ENCODE measurements at places on chromosomes 6 and 20.

DNA sequence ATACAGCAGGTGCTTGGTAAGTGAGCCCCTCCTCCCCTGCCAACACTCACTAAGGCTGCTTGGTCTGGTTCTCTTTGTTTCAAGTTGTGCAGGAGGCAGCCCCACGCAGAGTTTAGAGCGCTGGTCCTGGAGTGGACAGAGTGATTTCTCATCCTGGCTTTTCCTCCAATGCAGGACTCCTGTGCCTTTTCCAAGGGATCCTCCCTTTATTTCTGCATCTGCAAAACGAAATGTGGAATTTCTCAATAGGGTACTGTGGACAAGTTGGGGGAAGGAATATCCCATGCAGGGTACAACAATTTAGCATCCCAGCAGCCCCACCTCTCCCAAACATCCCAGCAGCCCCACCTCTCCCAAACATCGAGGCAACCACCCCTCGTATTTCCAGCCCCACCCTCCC is 30.6 kb upstream of the CCDC167 start:
- H3K27me3 ChIP-seq, result peaks cover 40% of the 10 kb centered on the region
- H3K36me3 ChIP-seq, result no peaks in the 10 kb centered on the region
- no peaks in the 10 kb centered on the region for H3K4me1 ChIP-seq

DNA sequence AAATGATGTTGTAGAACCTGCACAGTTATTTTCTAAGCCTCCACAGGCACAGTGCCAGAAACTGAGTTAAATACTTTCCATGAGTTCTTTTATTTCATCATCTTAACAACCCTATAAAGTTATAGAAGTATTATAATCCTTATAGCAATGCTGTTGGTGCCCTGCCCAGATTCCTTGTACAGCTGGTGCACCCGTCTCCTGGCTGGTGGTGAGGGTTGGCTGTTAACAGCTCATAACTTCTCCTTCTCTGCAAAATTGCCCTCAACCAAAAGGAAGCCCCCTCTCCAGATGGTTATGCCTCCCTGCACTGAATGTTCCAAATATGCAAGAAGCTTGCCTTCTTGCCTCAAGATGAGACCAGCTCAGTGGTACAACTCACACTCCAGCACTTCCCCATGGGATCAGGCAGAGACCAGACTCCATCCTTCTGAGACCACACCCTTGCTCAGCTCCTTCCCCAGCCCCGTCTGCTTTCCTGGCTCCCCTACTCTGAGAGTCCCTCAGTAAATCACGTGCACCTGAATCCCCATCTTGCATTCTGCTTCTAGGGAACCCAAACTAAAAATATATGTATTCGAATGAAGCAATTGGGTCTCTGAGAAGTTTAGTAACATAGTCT is 304.4 kb upstream of the PLCB4 start:
- H3K27ac ChIP-seq, result no peak overlapping the region
- no peaks in the 10 kb centered on the region for H3K4me1 ChIP-seq
- no peaks in the 10 kb centered on the region for H3K36me3 ChIP-seq
- H3K4me3 ChIP-seq, result no peak overlapping the region
- H3K27me3 ChIP-seq, result no peaks in the 10 kb centered on the region
- no peak for DNase-seq

- H3K4me1 ChIP-seq, result peaks cover 30% of the 10 kb centered on the region
- peaks cover 4% of the 10 kb centered on the region for H3K36me3 ChIP-seq
- no peak overlapping the region for H3K4me3 ChIP-seq
- H3K27me3 ChIP-seq, result no peaks in the 10 kb centered on the region
Measured at GRCh38 chr6:156848533-156848932, 71.4 kb downstream of the ARID1B start.

GRCh38 chr6:161274898-161275297 is 1.0 kb upstream of the AGPAT4 start:
- H3K27ac ChIP-seq, result peak overlapping the region; percentile 22
- H3K27me3 ChIP-seq, result peaks cover 17% of the 10 kb centered on the region
- peaks cover 4% of the 10 kb centered on the region for H3K36me3 ChIP-seq
- DNase-seq, result no peak
- H3K4me3 ChIP-seq, result peak overlapping the region; percentile 16

- H3K4me3 ChIP-seq, result no peak overlapping the region
- H3K4me1 ChIP-seq, result peaks cover 25% of the 10 kb centered on the region
- H3K27ac ChIP-seq, result peak overlapping the region; percentile 21
- H3K27me3 ChIP-seq, result no peaks in the 10 kb centered on the region
Measured at GRCh38 chr20:34621383-34622367, 55.2 kb downstream of the PIGU start.

DNA sequence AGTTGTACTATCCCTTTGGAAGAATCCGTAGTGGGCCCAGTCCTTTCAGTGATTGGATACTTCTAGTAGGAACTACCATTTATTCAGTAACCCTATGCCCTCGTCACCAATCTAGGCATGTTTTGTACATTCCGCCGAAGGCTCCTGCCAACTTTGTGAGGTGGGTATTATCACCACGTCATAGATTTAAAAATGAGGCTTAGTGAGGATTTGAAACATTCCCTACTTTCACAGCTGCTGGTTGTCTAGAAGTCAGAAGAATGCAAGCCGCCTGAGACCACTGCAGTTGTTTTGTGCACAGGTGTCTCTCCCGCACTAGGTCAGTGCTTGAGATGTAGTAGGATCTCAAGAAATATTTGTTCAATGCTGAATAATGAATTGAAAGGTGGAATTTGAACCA is 32.6 kb downstream of the ENPP1 start:
- no peak for DNase-seq
- no peak overlapping the region for H3K4me3 ChIP-seq
- peaks cover 37% of the 10 kb centered on the region for H3K27me3 ChIP-seq
- no peaks in the 10 kb centered on the region for H3K4me1 ChIP-seq
- H3K36me3 ChIP-seq, result no peaks in the 10 kb centered on the region
- no peak overlapping the region for H3K27ac ChIP-seq

DNA sequence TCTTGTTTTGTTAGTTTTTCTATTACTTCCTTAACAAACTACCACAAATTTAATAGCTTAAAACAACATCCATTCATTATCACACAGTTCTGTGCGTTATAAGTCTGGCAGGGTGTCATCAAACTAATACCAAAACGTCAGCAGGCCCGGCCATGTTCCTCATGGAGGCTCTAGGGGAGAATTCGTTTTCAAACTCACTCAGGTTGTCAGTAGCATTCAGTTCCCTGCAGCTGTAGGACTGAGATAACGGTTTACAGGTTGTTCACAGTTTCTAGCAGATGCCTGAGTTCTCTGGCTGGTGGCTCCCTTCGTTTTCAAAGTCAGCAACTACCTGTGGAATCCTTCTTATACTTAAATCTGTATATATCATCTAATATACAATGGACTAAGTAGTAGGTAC is 72.5 kb upstream of the PRSS16 start:
- peaks cover 11% of the 10 kb centered on the region for H3K4me1 ChIP-seq
- H3K27ac ChIP-seq, result no peak overlapping the region

- DNase-seq, result no peak
- H3K4me1 ChIP-seq, result peaks cover 29% of the 10 kb centered on the region
- no peak overlapping the region for H3K4me3 ChIP-seq
- H3K27me3 ChIP-seq, result no peaks in the 10 kb centered on the region
Measured at GRCh38 chr20:38054647-38055046, 21.1 kb downstream of the RPRD1B start.

DNA sequence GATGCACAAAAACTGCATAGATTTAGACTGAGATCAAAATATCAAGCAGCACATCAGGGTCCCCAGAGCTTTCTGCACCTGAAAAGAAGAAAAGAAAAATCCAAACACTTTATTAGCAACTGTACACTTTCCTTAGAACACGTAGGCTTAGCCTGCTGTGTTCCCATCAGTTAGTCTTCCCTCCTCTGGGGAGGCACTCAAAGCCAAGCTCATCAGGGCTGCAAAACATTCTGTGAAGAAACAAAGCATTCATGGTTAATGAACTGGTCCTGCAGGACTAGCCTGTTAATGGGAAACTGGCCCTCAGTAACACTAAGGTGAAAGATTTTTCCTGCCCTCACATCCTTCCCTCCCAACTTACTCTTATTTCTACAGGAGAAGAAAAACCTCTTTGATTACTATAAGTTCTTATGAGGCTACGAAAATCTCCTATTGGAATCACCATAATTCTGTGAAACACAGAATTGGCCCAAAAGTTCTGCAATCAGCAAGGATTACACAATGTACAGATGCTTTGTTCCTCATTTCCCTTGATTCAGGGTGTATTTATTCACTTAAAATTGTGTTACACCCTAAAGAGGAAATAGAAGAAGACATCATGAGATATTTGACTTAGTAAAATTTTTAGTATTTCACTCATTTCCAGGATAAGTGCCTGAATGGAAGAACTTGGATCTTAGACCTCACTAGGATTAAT is 901.0 kb upstream of the MAP3K7 start:
- H3K27ac ChIP-seq, result no peak overlapping the region
- H3K4me1 ChIP-seq, result no peaks in the 10 kb centered on the region
- no peaks in the 10 kb centered on the region for H3K27me3 ChIP-seq
- no peaks in the 10 kb centered on the region for H3K36me3 ChIP-seq
- H3K4me3 ChIP-seq, result no peak overlapping the region

DNA sequence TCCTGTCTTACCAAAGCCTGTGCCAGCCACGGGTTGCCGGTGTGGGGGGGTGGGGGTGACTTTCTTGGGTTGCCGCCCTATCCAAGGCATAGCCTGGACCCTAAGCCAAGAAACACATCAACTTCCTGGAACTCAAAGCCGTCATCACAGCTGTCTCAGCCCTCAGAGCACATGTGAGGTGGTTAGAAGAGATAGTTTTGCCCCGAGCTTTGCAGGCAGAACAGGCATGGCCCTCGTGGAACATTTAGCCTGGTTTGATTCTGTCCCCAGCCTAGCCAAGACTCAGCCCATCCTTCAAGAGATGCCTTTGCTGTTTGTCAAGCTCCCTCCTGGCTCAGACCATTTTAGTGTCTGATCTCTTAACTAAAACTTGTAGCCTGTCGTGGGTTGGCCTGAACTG is 64.9 kb downstream of the RREB1 start:
- no peak for DNase-seq
- peaks cover 4% of the 10 kb centered on the region for H3K36me3 ChIP-seq
- H3K4me3 ChIP-seq, result no peak overlapping the region

DNA sequence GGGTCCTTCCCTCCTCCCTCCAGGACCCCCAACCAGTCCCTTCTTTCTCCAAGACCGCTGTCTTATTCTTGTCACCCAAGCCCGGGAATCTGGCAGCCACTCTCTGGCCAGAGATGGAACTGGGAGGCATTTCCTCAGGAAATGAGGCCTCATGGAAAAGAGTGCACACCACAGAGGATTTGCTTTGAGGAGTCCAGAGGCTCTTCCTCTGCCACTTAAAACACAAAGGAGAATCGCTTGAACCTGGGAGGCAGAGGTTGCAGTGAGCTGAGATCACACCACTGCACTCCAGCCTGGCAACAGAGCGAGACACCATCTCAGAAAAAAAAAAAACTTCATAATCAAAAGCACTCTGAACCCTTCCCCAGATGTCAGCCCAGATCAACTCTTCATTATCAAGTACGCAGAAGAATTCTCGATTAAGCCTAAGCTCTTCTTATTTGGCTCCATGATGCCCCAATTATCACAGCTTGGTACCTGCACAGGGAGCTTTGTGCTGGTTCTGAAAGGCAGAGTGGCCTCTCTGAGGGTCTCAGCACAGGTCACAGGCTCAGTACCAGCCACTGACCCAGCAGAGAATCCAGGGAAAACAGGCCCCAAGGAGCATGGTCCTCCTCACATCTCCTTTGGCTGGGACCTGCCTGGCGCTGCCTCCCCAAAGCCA is 82.9 kb upstream of the MAFB start:
- no peaks in the 10 kb centered on the region for H3K36me3 ChIP-seq
- H3K27ac ChIP-seq, result no peak overlapping the region
- H3K27me3 ChIP-seq, result peaks cover 3% of the 10 kb centered on the region

- H3K4me1 ChIP-seq, result peaks cover 34% of the 10 kb centered on the region
- no peak for DNase-seq
- no peak overlapping the region for H3K4me3 ChIP-seq
- H3K27ac ChIP-seq, result peak overlapping the region; percentile 95
- no peaks in the 10 kb centered on the region for H3K27me3 ChIP-seq
Measured at GRCh38 chr6:35392773-35393672, 50.7 kb downstream of the PPARD start.

- DNase-seq, result no peak
- H3K27me3 ChIP-seq, result peaks cover 11% of the 10 kb centered on the region
- no peaks in the 10 kb centered on the region for H3K4me1 ChIP-seq
- H3K36me3 ChIP-seq, result no peaks in the 10 kb centered on the region
- H3K4me3 ChIP-seq, result no peak overlapping the region
Measured at GRCh38 chr20:46145713-46146112, 27.6 kb downstream of the CD40 start.

- no peak overlapping the region for H3K4me3 ChIP-seq
- no peaks in the 10 kb centered on the region for H3K36me3 ChIP-seq
- H3K4me1 ChIP-seq, result peaks cover 4% of the 10 kb centered on the region
- H3K27me3 ChIP-seq, result peaks cover 4% of the 10 kb centered on the region
- H3K27ac ChIP-seq, result no peak overlapping the region
Measured at GRCh38 chr6:40044196-40044595, 109.9 kb upstream of the MOCS1 start.

DNA sequence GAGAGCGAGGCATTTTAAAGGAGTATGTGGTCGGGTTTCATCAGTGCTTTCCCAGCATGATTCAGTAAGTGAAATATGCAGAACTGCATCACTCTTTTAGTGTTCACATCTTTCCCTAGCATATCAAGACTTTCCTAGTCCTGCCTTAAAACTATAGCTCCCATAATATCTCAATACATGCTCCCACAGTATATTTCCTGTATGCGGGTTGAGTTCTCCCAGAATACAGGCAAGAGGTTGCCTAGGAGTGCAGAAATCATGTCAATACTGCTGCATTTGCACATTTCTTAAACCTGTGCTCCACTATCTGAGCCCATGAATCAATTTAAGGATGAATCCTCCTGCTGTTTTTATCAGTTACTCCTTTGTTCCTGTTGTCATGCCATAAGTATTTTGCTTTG is 386.6 kb upstream of the SLC35B3 start:
- H3K4me1 ChIP-seq, result no peaks in the 10 kb centered on the region
- no peak overlapping the region for H3K27ac ChIP-seq
- DNase-seq, result no peak
- H3K4me3 ChIP-seq, result no peak overlapping the region
- no peaks in the 10 kb centered on the region for H3K27me3 ChIP-seq

DNA sequence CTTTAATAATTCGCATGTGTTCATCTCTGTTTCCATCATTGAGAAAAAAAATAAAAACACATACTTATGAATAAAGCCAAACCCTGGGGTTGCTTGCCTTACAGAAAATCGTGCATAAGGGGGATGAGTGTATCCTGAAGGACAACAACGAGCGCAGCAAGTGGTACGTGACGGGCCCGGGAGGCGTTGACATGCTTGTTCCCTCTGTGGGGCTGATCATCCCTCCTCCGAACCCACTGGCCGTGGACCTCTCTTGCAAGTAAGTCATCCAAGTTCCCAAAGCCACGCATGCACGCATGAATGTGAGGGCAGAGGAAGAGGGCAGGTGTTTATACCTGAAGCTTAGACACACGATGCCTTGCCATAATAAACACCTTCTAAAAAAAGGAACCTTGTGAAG is 20.9 kb upstream of the SNRNP48 start:
- no peak overlapping the region for H3K4me3 ChIP-seq
- H3K36me3 ChIP-seq, result no peaks in the 10 kb centered on the region
- DNase-seq, result no peak
- H3K4me1 ChIP-seq, result no peaks in the 10 kb centered on the region

GRCh38 chr6:131443514-131443913 is 129.5 kb upstream of the ARG1 start:
- H3K27me3 ChIP-seq, result no peaks in the 10 kb centered on the region
- DNase-seq, result peak; percentile 41
- H3K4me1 ChIP-seq, result peaks cover 35% of the 10 kb centered on the region
- H3K4me3 ChIP-seq, result peak overlapping the region; percentile 90
- peak overlapping the region; percentile 95 for H3K27ac ChIP-seq
- H3K36me3 ChIP-seq, result peaks cover 26% of the 10 kb centered on the region

- H3K27ac ChIP-seq, result peak within 1 kb of the TSS; percentile 79
- H3K36me3 ChIP-seq, result peaks cover 2% of the 10 kb centered on the region
- H3K4me1 ChIP-seq, result peaks cover 35% of the 10 kb centered on the region
- H3K4me3 ChIP-seq, result peak within 1 kb of the TSS; percentile 87
- H3K27me3 ChIP-seq, result peaks cover 3% of the 10 kb centered on the region
Measured at GRCh38 chr6:2971420-2972218, at the start of gene SERPINB6. Gene SERPINB6, minus strand, starts transcription at chr6:2971567. Its CDS starts 12,235 bp downstream, at chr6:2959332.
